ENCODE measurements at places on chromosomes 6 and 20. TPM values are rescaled to one million over a fixed set of nuclear protein-coding genes. Genes with fewer than 3 reads are reported as not detected.

SLC26A8 gene
- total RNA-seq, result not detected

EFCAB8 gene
- total RNA-seq, result not detected

TNF gene
- total RNA-seq, result 0.59 TPM

SRSF12 gene
- not detected for total RNA-seq

MOXD1 gene
- 2.2 TPM for total RNA-seq

FOXA2 gene
- not detected for total RNA-seq

EMILIN3 gene
- 5.6 TPM for total RNA-seq

TREML2 gene
- total RNA-seq, result not detected

Data from Right ventricle myocardium superior (tissue), 1 donor.